ENCODE measurements at places on chromosomes 5 and 9.

DNA sequence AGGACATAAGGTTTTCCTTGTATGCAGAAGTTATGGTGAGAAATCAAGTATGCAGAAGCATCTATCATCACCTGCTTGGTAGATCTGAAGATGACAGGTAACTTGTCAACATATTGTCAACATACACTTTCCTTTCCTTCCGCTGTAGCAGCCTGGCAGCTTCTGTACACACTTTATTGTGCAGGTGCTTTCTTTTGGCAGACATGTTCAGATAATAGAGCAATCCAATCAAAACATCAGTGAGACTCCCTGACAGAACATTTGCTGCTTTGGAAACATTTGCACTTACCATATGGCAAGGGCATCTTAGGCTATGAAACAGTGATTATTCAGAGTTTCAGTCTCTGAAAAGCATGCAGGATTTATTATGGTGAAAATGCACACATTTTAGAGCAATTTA, 161.1 kb upstream of the CDH12 start:
- no peak for DNase-seq

DNA sequence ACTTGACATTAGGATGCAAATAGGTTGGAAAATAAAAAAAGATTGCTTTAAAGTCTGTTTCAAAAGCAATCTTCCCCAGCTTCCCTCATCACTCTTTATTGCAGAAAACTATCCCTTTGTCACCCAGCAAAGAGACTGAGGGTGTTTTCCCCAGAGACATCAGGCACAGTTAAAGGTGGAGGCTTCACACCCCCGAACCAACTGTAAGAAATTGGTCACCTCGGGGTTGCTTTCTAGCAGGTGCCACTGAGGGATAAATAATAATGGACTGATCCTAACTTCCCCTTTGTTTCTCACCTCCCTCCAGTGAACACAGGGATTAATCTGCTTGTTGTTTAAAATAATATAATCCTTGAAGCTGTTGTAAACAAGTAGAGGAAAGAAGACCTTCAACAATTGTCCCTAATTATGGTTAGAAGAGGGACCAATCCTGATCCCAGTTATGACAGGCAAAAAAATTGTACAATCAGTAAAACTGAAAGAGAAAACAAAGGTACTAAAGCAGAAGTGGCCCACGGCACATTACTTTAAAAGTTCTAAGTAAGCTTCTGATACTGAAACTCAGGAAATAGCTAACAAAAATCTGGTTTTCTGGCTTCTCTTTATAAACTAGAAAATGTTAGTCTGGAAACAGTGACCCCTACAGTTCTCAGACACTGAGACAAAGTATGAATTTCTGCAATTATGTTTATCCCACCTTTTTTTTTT, 6.6 kb upstream of the PCSK1 start:
- peak; percentile 12 for DNase-seq

GRCh38 chr9:133706307-133707050, 31.7 kb downstream of the SARDH start:
- DNase-seq = no peak

DNA sequence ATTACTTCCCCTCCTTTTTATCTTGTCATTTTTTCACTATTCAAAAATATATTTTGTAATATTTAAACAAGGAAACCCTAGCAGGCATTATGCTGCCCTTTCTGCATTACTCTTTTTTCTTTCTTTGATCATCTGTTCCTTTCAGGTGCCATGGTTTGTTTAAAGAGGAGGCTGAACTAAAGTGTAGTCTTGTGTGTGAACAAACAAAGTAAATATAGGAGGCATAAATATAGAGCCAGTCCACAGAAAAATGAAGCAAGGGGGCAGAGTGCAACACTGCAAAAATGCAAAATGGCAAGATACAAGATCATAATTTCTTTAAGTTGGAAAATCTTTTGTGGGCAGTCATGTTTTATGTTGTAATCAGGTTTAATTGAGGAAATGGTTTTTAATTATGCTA, 947.3 kb upstream of the COX7C start:
- no peak for DNase-seq

GRCh38 chr9:14075218-14075617, 238.7 kb downstream of the NFIB start:
- DNase-seq = no peak

DNA sequence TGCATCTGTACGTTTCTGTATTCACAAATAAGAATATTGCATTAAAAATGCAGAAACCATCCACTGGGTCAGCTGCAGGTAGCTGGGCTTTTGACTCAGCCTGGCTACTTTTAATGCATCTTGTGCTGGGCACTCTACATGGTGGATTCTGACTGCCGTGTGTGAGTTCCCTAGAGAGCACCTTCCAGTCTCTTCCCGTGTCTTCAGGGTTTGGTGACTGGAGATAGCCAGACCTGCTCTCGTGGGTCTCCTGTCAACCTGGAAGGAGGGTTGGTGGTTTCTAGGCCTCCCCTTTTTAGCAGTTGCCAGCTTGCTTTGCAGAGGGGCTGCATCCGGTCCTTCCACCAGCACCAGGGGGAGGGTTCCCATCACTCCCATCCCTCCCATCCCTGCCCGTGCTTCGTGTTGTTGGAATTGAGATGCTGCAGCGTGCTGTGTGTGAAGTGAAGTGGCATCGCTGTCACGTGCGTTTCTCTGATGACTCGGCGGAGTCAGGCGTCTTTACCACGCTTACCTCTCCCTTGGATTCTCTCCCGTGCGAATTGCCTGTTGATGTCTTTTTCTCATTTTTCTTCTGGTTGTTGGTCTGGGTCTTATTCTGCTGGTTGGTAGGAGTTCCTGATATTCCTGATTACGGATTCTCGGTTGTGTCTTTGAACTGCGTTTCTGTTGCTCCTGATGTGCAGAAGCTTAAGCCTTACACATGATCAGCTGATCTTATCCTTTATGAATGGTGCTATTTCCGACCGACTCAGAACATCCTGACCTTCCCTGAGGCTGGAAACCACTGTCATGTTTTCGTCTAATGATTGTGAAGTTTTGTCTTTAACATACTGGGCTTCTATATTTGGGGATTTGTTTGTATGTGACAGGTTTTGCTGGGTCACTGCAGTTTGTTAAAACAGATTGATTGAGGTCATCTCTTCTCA, 16.9 kb downstream of the FBXW5 start:
- DNase-seq = no peak

DNA sequence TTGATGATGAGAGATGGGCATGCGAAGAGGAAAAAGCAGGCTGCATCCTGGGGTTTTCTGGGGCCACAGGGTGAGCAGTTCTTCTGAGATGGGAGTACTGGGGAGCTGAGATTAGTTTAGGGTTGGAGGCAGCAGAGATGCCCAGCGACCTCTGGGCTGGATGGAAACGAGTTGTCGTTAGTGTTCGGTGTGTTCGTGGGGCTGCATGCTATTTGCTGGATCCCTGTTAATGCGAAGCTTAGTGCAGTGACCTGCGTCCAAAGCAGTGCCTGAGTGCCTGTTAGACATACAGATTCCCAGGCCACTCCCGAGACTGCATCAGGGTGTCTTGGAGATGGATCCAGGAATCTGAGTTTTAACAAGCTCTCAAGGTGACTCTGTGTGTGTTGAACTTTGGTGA, 201.3 kb downstream of the CACNA1B start:
- DNase-seq = no peak

- DNase-seq = no peak
Measured at GRCh38 chr5:17220469-17220868, 3.0 kb downstream of the BASP1 start.

DNA sequence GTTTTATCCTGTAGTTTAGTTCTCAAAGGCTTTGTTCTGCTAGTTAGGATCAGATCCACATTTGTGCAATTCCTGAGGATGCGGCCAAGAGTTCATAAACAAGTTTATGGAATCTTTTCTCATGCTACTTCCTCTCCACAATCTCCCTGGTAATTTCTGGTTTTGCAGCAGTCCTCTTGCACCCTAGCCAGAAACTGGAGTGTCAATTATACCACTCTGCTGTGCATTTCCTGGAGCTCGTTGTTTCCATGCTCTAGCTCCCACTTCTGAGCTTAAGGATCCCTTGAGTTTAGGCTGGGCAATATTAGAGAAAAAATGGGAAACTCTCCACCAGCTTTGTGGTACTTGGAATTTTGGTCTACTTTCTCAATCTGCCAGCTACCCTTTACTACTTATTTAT, 474.7 kb downstream of the DIRAS2 start:
- DNase-seq = no peak

GRCh38 chr5:93053825-93054224, 527.2 kb downstream of the NR2F1-AS1 start:
- DNase-seq = no peak

GRCh38 chr9:38226491-38226951, 157.5 kb upstream of the SHB start:
- peak; percentile 53 for DNase-seq

GRCh38 chr5:133641683-133642082, 29.3 kb upstream of the FSTL4 start:
- DNase-seq = no peak

DNA sequence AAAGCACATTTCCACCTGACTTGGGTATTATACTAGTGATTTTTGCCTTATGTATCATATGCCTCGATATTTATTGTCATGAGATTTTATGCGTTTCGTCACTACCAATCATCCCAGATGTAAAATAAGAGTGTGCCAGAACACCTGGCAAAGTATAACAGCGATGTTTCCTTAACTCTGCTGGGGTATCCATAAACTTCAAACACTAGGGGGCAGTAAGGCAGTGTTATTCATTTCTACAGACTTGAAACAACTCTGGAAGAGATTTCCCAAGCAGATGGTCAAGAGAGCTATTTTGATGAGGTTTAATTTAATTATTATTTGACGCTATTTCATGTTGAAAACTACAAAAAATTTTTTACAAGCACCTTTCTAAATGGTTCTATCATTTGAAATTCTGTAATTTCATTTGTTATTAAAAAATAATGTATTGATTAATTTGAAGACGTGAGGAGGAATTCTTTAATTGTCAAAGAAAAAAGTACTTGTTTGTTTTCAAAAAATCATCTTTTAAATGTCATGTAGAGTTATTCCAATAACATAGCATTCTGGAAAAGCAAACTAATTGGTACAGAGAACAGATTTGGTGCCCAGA, 388.5 kb upstream of the CTNND2 start:
- DNase-seq = peak; percentile 32

DNA sequence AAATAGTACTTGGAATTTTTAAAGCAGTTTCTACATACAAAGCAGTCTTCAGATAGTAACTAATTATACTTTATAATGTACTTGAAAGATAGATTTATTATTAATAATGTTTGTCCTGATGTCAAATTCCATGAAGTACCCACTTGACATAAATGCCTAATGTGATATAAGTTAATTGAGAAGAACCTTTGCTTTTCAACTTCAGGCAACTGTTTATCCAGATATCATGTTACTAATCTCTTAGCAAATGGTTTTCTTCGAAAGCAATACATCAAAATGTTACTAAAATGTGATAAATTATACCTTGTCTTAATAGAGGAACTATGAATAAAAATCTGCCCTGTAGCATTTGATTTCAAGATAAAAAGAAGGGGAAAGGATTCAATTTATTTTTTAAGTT, 146.8 kb upstream of the FBXL17 start:
- no peak for DNase-seq

- no peak for DNase-seq
Measured at GRCh38 chr9:4982721-4983482, 2.2 kb upstream of the JAK2 start.

DNA sequence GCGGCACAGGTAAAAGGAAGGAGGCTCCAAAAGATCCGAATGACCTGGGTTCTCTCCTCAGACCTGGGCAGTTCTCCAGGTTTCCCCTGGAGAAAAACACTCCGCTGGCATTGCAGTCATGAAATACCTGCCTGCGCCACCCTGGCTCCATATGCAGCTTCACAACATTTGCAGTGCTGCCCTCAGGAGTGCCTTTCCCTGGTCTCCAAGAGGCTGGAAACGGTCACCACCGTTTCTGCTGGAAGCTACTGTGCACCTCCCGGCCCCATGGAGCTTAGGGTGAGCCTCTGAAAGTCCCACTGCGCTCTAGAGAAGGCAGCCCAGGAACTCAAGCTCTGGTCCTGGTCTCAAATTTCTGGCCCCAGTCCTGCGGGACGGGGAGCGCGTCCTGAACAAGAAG, 670 bp downstream of the UGT3A1 start:
- no peak for DNase-seq

DNA sequence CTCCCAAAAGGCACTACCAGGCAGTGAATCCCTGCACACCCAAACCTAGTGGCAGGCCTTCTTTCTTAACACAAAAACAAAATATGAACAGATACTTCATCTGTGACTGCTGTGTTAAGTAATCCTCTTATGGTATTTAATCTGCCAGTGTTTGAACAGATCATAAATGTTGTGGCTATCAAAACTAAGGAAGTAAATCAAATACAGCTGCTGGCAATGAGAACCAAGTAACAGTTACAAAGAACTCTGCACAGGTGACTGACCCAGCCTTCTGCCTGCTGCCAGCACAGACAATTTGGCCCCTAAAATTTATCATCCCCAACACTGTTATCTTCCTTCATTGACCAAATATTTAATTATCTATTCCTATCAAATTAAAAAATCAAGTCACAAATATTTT, 78.0 kb downstream of the GNAQ start:
- DNase-seq = no peak

GRCh38 chr5:52925001-52925400, 64.2 kb upstream of the ITGA2 start:
- DNase-seq = no peak

- DNase-seq = no peak
Measured at GRCh38 chr5:79240561-79240960, 4.6 kb downstream of the JMY start.

GRCh38 chr5:59093329-59093728, 510.5 kb downstream of the RAB3C start:
- DNase-seq = no peak

Data from Kasumi-1 (cell line).